ENCODE measurements at places on chromosomes 6 and 20.

DNA sequence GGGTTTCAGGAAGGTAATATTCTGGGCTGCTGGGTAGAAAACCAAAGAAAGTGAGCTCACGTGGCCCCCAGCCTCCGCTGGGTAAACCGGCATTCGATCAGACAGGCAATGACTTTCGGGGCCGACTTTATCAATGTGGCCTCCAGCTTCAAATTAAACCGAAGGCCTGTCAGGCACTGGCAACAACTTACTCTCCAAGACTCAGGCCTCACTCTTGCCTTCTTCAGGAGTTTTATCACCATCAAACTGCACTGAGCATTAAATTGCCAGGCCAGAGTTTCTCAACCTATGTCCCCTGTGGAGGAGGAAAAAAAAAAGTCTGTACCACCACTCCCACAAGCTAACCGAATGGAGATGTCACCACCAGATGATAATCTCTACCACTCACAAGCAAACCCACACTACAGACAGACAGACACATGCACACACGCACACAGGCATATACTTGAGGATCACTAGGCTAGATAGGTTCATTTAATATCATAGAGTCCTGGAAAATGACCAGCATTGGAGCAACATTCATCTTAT, 1.1 kb upstream of the MBOAT1 start:
- DNase-seq, result no peak

DNA sequence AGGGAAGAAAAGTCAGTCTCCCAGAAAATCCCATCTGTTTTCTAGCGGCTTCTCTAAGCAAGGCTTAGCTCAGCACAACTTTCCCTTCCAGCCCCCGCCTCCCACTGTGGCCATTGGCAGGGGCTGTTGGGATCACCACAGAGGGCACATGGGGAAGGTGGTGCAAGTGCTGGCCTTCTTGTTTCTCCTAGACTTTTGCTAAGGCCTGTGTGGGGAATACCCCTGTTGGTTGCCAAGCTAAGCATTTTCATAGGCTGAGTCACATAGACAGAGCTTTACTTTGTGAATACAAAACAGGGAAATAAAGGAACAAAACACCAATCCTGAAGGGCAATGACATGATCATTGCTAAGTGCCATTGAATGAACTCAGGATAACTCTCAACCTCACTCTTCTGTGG, 32.4 kb upstream of the TIAM2 start:
- DNase-seq, result no peak

GRCh38 chr20:10784554-10785183, 110.9 kb upstream of the JAG1 start:
- no peak for DNase-seq

- DNase-seq, result no peak
Observed at GRCh38 chr20:8981482-8981881, 87.4 kb upstream of the PLCB4 start.

- DNase-seq, result no peak
Observed at GRCh38 chr6:51737580-51738360, 349.6 kb downstream of the PKHD1 start.
